ENCODE measurements at places on chromosomes 11 and 22.

- DNase-seq = no peak
These were observed 5.8 kb upstream of the KDM2A start for GRCh38 chr11:67113231-67113721.

GRCh38 chr22:25911243-25911972 lies 169.4 kb downstream of the MYO18B start:
- no peak for DNase-seq

GRCh38 chr11:75663808-75664207 lies 5.0 kb downstream of the MAP6 start:
- no peak for DNase-seq

- no peak for DNase-seq
These were observed 4.4 kb upstream of the MEN1 start for GRCh38 chr11:64814712-64815187.

- DNase-seq = no peak
These were observed 566.9 kb upstream of the ANO5 start for GRCh38 chr11:21625982-21626381.

DNA sequence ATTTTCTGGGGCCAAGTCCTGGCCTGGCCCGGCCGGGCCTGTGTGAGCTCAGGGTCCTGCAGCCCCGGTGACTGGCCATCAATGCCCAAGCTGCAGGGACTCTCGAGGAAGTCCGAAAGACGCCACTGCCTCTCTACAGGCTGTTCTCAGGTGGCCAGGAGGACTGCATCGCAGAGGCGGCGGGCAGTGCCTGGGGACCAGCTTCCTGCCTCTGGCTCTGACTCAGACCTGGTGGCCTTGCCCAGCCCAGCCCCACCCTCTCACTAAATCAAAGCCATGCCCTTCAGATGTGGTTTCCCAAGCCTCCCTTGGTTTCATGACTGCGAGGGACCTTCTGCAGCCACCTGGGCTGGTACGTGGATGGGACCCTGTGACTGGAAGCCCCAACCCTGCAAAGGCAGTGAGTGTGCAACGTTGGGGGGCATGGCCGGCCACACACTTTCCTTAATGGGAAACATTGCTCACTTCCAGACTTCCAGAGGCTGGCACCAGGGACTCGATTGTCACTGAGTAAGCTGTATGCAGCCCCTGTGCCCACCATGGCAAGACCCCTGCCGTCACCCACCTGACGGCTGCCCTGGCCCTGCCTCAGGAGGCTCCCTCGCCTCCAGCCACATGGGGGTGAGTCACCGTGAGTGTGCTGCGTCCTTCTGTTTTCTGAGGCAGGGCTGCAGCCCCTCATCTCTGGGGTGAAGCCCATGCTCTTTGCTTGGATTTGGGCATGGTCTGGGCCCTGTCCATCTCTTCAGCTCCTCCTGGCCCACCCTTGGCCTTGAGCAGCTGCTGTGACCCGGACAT lies 6.0 kb upstream of the FGF3 start:
- DNase-seq = no peak

DNA sequence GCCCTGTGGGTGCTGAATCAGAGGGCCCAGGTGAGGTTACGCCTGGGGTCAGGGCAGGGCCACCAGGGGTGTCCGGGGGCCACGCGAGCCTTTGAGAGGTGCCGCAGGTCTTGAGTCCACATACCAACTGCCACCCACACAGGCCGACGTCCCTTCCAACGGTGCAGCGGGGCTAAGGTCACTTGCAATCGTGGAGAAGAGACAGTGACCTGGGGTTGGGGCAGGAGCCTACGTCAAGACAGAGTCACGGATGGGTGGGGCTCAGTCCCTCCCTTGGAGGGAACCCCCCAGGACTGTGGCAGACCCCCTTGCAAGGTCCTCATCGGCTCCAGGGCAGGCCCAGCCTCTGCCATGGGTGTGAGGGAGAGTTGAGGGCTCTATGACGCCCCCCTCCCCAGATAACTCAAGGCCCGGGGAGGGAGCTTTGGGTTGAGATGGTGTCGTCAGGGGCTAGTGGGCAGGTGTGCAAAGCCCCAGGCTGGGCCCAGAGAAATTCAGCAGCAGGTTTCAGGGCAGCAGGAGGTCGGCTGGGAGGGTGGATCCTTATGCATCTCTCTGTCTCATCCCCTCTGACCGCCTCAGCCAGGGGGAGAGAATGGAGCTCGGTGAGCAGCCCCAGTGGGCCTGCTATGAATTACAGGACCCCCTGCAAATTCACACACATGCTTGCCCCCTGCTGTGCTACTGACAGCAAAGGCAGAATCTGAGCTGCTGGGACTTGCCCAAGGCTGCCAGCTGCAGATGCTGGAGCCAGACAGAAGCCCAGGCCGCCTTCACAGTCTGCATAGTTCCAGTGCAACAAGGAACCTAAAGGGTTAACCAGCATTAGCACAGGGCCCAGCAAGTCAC lies 60.0 kb downstream of the MYEOV start:
- DNase-seq = no peak

DNA sequence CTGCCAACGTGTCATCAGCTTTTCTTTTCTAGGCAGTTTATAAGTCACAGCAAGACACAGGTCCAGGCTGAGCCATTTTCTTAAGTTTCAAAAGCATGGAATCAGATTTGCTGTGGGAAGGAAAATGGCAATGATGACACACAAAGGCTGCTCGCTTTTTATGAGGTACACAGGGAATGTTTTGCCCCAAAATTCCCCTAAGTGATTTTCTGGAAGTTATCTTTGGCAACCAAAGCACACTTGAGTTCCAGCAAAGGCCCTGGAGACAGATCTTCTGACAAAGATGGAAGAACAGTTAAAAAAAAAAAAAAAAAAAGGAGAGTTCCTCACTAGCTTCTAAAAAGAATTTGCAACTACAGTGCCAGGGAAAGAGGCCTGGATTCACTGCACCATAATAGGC lies 260.8 kb downstream of the LARGE1 start:
- no peak for DNase-seq

- no peak for DNase-seq
These were observed 71.4 kb downstream of the BUD13 start for GRCh38 chr11:116701297-116701801.

DNA sequence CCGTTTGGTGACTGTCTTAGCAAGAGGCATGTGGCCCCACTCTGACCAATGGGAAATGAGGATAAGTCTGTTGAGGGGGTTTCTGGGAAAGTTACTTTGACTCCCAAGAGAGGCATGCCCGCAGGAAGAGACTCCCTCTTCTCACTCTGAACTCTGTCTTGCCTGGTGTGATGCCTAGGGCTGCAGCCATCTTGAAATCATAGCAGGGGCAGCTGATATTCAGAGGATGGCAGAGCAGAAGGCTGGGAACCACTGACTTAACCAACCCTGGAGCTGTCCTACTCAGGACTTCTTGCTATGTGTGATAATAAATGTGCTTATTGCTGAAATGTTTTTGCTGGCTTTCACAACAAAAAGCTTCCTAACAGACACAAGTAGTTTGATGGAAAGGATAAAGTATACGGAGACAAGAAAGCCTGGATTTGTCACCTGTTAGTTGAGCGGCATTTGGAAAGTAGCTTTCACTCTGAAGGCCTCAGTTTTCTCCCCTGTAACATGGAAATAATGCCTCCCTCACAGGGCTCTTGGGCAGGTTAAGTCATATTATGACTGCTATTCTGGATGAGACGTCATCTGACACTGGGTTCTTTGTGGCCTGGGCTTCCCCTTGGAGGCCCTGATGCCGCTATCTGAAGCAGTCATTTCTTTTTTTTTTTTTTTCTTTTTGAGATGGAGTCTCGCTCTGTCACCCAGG lies 128.5 kb downstream of the CEP164 start:
- peak; percentile 30 for DNase-seq
